ENCODE measurements at places on chromosomes 12 and 14. TPM values are rescaled to one million over a fixed set of nuclear protein-coding genes. Genes with fewer than 3 reads are reported as not detected.

The IL26 gene
- polyA plus RNA-seq: not detected

The CLEC14A gene
- polyA plus RNA-seq: not detected

The WSCD2 gene
- polyA plus RNA-seq: 2.8 TPM

The HOXC9 gene
- not detected for polyA plus RNA-seq

The NOPCHAP1 gene
- 14.9 TPM for polyA plus RNA-seq

The MYO1A gene
- not detected for polyA plus RNA-seq

The SDS gene
- polyA plus RNA-seq: not detected

The MOAP1 gene
- 53.8 TPM for polyA plus RNA-seq

The SLCO1A2 gene
- not detected for polyA plus RNA-seq

The MYF5 gene
- polyA plus RNA-seq: not detected

The CELA1 gene
- polyA plus RNA-seq: 0.58 TPM

The CAMKK2 gene
- 17.0 TPM for polyA plus RNA-seq

The OTX2 gene
- polyA plus RNA-seq: not detected

The SARNP gene
- polyA plus RNA-seq: 94.2 TPM

The PAX9 gene
- polyA plus RNA-seq: not detected

The FOXM1 gene
- 0.88 TPM for polyA plus RNA-seq

The SLC8B1 gene
- polyA plus RNA-seq: 12.1 TPM

The C1RL gene
- polyA plus RNA-seq: 8.2 TPM

The ESRRB gene
- not detected for polyA plus RNA-seq

The CLEC2A gene
- not detected for polyA plus RNA-seq

The ADCK1 gene
- 3.5 TPM for polyA plus RNA-seq

The RBMS2 gene
- 0.28 TPM for polyA plus RNA-seq

The SPIC gene
- not detected for polyA plus RNA-seq

The TAMALIN gene
- 6.4 TPM for polyA plus RNA-seq

The DLGAP5 gene
- polyA plus RNA-seq: not detected

The IKZF4 gene
- polyA plus RNA-seq: 0.35 TPM

The RTL1 gene
- polyA plus RNA-seq: not detected

The SLC25A47 gene
- not detected for polyA plus RNA-seq

The SMCO2 gene
- polyA plus RNA-seq: not detected

The LHX5 gene
- polyA plus RNA-seq: not detected

The KRT79 gene
- polyA plus RNA-seq: not detected

The MTRFR gene
- 54.9 TPM for polyA plus RNA-seq

The TRHDE gene
- not detected for polyA plus RNA-seq
